NCI-H82 (cell line): ENCODE measurements at places on chromosomes 13 and 19.

- peak; percentile 84 for DNase-seq
These were observed 158.0 kb downstream of the DLEU7 start for GRCh38 chr13:50685491-50685890.

DNA sequence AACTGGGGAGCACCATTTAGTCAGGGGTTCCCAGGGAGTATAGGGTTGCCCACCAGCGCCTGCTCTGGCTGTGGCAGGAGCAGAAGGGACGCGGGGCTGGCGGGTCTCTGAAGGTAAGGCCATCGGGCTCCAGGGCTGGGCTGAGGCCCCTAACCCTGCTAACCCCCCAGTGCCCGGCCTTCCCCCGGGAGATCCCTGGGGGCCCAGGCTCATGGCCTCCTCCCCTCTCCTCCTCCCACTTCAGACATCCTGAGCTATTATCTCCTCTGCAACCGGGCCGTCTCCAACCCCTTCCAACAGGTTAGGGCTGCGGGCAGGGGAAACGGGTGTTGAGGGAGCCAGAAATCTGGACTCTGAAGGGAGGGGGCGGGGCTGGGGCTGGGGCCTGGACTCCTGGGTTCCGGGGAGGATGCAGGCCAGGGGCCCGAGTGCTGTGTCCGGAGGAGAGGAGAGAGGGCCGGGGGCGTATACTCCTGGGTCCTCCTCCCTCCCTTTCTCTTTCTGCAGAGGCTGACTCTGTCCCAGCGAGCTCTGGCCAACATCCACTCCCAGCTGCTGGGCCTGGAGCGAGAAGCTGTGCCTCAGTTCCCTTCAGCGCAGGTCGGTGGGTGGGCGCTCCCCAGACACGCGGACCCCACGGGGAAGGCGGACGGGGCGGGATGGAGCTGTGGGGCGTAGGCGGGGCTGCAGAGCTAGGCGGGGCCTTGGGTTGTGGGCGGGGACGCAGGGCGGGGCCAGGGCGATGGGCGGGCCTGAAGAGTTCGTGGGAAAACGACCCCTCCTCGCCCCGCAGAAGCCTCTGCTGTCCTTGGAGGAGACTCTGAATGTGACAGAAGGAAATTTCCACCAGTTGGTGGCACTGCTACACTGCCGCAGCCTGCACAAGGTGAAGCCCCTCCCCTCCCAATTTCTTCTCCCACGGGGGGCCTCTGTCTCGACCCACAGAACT lies 15.3 kb downstream of the TTYH1 start:
- DNase-seq = peak; percentile 77

GRCh38 chr19:2191456-2192310 lies 27.9 kb downstream of the DOT1L start:
- no peak for DNase-seq

DNA sequence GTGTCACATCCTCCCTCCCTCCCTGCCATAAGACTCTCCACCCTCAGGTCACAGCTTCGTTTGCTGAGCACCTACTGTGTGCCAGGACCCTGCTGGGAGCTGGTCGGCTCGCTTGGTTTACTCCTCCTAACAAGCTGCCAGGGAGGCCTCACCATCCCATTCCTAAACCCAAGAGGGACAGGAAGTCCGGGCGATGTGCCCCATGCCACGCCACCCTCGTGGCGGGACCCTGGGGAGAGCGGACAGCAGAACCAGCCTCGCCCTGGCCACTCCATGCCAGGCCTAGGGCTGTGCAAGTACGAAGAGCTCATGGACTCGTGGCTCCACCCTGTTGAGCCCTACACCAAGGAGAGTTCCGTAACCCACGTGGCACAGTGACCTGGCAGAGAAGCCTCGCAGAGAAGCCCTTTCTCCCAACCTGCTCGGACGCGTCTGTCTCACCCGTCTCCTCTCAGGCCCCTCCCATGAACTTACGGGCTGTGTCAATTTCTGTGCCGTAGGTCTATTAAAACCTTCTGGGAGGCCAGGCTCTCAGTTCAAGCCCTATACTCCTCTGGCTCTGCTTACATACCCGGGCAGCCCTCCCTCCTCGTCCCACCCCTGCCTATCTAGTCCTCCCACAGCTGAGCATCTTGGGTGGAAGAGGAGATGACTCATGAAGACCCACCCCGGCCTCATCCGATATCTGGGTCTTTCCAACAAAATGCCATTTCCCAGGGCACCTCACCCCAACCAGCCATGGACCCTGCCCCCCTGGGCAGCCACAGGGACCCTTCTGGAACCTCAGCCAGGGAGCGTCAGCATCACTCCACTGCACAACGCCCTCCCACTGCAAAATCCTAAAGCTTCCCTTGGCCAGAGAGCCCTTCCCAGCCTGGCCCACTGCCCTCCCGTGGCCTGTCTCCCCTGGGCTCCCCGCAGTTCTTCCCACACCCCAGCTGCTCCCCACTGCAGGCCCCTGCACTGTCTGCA lies 2.6 kb downstream of the UBXN6 start:
- no peak for DNase-seq

- DNase-seq = peak; percentile 13
These were observed 7.8 kb upstream of the ATP12A start for GRCh38 chr13:24672141-24673132.

- no peak for DNase-seq
These were observed 33.3 kb downstream of the IGFL2 start for GRCh38 chr19:46181388-46181779.

DNA sequence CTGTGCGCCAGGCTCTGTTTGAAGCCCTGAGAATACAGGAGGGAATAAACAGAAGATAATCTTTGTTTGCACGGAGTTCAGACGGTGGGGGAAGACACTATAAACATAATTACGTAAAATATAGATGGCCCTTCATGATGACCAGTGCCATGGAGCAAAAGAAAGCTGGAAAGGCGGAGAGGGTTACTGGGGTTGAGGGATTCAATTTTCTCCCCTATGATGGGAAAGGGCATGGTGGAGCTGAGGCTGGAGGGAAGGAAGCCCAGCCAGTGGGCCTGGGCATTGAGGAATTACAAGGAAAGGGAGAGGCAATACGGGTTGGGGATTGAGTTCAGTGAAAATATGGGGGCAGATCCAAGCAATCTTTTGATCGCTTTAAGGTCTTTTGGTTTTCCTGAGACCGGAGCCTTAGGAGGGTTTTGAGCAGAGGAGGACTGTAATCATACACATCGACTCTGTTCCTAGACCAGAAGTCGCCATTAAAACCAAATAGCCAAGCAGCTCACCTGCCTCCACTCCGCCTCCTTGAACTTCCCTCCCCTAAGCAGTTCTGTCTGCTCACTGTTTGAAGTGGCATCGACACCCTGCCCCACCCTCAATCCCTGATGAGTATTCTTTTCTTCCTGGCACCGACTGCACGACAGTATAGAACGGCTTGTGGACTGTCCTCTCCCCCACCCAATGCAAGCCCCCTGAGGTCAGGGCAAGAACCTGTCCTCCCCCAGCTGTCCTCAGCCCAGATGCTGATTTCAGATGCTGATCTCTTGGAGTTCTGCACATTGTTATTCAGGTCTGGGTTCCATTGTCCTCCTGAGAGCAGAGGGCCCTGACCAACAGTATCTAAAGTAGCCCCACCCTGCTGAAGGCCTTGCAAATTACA lies 813 bp upstream of the ZNF296 start:
- peak; percentile 43 for DNase-seq

- DNase-seq = no peak
These were observed 15.6 kb downstream of the AKAP8L start for GRCh38 chr19:15403151-15403531.

- DNase-seq = peak; percentile 37
These were observed 1.3 kb downstream of the IL11 start for GRCh38 chr19:55368701-55369563.

GRCh38 chr13:110799246-110800236 lies 86.0 kb downstream of the ING1 start:
- DNase-seq = no peak

- DNase-seq = peak; percentile 24
These were observed 40.8 kb downstream of the SERPINE3 start for GRCh38 chr13:51380269-51380668.

DNA sequence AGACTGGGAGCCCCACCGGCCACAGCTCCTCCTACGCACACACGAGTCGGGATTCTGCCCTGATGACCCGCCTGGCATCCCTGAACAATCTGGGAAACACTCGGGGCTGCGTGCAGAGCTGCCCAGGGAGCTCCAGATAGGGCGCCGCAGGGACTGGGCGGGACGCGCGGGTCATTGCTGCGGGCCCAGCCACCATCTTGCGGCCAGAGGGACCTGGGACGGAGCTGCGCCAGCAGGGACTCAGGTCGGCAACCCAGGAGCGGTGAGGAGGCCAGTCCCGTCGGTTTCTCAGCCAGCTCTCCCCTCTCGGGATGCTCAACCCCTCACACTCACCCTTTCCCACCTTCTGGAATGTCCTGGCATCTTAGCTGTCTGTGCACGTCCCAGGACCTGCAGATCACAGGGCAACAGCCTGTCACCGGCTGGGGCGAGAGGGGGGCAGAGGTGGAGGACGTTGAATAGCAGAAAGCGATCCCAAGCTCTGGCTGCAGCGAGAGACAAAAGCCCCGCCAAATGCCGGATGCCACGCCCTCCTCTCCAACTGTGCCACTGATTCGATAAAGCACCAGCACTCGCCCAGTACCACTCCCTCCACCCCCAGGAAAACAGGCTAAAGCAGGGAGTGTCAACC lies 20.4 kb upstream of the ZNF91 start:
- DNase-seq = peak; percentile 92
